ENCODE measurements at places on chromosomes 7 and 10.

DNA sequence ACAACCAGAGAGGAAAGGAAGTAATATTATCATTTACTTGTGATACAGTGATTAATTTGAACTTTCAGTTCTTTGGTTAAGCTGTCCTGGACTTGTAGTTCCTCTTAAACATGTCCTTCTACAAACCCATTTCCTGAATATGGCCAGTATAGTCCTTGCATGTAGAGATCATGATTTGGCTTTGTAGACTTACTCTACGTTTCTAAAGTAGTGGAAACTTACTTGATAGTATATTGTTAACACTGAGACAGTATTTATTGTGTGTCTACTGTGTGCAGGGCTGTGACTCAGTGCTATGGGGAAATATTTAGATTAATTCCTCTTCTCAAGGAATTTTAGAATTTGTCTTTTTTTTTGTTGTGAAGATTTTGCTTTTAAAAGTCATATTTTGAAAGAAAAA lies 109.5 kb downstream of the NRF1 start:
- peak; percentile 62 for DNase-seq

GRCh38 chr7:12137283-12137682 lies 73.8 kb upstream of the TMEM106B start:
- no peak for DNase-seq

DNA sequence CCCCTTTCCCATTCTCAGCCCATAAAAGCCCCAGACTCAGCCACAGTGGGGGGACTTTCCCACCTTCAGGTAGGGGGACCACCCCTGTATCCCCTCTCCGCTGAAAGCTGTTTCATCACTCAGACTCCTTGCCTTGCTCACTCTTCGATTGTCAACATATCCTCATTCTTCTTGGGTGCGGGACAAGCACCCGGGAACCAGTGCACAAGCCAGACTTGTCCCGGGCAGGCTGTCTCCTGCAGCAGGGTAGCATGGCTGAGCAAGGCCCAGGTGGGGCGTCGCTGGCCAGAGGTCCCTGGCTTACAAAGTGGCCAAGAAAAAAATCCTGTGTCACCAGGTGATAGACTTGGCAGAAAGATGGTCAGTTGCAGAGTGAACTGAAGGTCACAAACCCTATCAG lies 64.7 kb downstream of the NOD1 start:
- DNase-seq: no peak

DNA sequence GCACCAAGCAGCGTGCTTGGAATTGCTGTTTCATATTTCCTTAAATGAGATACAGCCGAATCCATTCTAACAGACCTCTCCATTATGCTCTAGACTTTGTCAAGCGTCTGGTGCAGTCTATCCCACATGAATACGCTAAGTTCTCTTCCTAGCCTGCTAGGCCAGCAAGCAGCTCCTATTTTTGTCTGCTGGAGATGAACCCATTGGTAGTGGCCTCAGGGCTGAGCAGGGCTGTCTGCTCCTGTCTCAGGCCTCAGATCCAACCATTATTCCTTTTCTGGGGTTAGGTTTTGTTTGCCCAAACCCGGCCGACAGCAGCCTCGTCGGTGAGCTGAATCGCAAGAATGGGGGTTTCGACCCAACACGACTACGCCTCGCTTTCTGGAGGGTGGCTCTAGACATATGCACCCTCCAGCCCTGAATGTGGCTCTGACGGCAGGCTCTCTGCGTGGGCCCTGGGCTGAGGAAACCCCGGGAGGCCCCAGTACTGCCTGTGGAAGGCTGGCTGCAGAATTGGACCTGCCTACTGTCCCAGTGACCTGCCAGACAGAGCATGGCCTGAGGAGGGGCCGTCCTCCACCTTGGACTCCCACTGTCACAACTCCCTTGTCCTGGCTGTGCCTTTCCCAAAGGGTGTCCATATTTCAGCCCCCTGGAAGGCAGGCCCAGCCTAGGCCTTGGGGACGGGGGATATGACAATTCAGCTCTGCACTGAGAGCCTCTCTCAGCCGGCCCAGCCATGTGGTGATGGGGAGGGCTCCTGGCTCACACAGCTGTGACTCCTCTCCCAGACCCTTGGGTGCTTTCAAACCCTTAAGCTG lies 267.9 kb upstream of the TCERG1L start:
- DNase-seq: no peak

- peak; percentile 39 for DNase-seq
Observed at GRCh38 chr7:24576171-24577025, 3.1 kb downstream of the PALS2 start.

- no peak for DNase-seq
Observed at GRCh38 chr10:86644794-86645445, 9.4 kb upstream of the OPN4 start.

DNA sequence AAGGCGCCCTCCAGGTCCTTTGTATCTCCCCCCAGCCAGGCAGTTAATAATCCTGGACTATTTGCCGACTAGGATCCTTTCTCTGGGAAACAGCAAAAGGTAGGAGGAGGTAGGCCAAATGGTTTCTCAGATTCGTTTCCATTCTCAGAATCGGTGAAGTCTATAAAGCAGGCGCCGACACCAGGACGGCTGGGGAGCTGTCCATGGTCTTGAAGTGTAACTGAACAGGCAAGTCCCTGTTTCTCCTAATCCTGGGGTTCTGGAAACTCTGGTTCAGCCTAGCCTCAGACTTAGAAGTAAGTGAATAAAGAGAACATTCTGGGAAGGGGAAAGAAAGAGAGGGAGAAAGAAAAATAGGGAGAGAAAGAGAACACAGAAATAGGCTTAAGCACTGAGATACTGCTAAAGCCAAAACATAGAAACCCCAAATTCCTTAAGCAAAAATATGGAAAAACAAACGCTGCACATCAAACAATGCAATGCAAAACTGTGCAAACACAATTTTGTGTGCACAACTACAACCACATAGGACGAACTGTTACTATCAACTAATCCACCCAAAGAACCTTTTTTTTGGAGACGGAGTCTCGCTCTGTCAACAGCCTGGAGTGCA lies 11.1 kb upstream of the INA start:
- peak; percentile 84 for DNase-seq

DNA sequence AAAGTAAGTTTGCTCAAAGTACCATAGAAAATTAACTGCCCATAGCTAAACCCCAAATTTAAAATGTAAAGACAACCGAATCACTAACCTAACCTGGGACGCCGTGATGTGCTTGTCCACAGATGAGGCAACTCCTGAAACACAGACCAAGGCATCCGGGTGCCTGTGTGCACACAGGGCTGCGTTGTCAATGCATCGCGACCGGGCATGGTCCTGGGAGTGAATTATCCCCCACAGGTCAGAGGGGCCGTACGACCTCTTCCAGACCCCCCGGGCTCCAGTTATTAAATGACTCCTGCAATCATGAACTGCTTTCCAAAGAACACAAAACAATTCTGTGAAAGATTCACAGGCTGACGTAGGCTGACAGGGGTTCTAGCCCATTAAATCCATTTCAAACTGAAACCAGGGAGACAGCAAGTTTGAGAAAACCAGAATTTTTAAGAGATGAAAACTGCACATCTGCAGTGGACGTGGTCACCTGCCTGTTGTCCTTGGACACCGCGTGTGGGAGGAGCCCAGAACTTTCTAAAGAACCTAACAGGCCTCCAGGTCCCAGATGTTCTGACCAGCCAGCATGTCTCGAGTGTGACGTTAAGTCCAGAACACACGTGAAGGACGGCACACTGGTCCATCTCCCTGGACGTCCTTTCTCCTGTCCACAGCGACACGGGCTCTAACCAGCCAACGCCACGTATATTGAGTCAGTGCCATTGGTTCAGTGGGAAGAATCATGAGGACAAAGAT lies 297.8 kb downstream of the DNAJB6 start:
- no peak for DNase-seq

DNA sequence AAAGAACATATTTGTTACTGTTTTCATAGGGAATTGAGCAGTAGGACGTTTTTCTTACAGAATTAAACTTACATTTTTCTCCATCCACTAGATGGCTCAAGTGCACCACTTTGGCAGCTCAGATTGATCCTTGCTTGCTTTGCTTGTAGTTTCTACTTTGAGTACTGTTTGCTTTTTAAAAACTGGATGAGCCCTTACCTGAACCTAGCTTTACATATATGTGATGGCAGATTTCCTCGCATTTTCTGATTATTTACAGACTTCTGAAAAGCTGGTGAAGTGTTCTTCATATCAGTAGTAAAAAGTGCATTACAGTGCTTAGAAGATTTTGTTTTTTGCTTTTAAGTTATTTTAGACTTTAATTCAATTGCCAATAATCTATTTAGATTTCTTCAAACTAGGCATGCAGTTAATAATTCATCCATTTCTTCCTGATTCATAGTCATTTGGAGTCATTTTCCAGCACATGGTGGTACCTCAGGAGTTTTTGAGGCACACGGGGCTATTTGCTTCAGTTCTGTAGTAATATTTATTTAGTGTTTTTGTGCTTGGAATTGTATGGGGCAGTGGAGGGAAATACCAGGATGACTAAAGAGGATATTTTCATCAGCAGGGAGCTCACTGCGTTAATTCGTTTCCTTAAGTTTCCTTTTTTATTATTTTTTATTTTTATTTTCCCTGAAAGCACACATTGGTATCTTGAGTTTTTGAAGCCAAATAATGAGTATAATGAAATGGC lies 57.3 kb downstream of the MAPK8 start:
- peak; percentile 75 for DNase-seq

- DNase-seq: no peak
Observed at GRCh38 chr7:87627634-87627994, 584 bp upstream of the RUNDC3B start.

- no peak for DNase-seq
Observed at GRCh38 chr7:99196536-99197258, 11.2 kb downstream of the KPNA7 start.

DNA sequence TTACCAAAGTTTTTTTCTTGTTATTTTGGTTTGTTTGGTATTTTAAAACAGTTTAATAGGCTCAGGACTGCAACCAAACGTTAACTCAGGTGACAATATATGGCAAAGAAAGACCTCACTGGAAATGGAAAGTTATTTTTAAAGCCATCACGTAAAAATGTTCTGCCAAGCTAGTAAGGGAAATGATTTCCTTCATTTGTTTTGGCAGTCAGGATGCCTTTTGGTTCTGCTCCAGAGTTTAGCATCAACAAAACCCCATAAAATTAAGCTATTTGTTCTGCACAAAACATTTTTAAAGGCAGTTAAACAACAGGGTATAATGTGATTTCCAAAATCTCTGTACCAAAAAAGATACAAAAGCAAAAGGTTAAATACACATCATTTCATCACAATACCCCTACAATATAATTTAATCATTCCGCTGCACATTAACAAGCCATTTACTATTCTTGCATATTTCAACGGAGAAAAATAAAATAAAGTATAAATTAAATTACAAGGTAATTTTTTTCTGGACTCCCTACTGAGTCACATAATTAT lies 172.4 kb downstream of the SEMA3E start:
- no peak for DNase-seq

- no peak for DNase-seq
Observed at GRCh38 chr10:100654782-100655325, 90.5 kb upstream of the PAX2 start.

- no peak for DNase-seq
Observed at GRCh38 chr10:44356139-44357022, 28.5 kb downstream of the CXCL12 start.

- DNase-seq: no peak
Observed at GRCh38 chr7:45625067-45625466, 50.9 kb downstream of the ADCY1 start.
